CD4-positive, alpha-beta T cell treated with Interleukin-21 for 1 hour (primary cell): ENCODE measurements at places on chromosomes 13 and 19.
A peak's percentile ranks its signal among the peaks of the same experiment; 100 is the strongest.

- no peak for DNase-seq
These were observed 140.3 kb downstream of the PDS5B start for GRCh38 chr13:32726374-32727037.

DNA sequence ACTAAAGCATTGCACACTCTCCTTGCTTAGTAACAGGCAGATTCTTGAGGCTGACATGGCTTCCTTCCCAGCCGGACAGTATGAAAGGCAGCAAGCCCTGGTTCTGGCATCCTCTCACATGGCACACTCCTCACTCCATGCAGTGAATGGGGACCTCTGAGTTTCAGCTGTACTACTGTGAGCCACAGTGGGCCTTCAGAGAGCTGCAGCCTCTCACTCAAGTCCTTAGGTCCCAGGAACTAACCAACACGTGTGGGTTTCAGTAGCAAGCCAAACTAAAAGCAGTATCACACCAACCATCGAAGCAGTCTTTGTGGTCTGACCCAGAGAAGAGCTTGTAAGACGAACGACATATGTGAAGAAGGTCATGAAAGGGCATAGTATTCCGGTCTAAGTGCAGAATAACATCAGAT, 128.2 kb downstream of the TBC1D4 start:
- DNase-seq: no peak

DNA sequence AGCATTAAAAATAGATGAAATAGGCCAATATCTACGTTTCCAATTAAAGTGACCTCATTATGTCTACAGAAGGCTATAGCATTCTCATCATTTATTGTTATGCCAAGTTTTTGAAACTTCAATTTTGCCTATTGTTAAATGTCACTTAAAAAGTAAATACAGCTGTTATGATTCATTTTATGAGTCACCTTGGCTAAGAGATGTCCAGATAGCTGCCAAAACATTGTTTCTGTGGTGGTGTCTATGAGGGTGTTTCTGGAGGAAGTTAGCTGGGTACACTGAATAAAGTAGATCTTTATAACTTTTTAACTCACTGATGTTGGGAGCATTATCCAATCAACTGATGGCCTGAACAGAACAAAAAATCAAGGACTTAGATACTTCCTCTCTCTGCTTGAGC, 1209.7 kb upstream of the PCDH9 start:
- DNase-seq: no peak

GRCh38 chr19:47435196-47435595, 15.9 kb upstream of the MEIS3 start:
- peak; percentile 35 for DNase-seq

- peak; percentile 54 for DNase-seq
These were observed 979 bp downstream of the AKAP8 start for GRCh38 chr19:15378534-15379082.

DNA sequence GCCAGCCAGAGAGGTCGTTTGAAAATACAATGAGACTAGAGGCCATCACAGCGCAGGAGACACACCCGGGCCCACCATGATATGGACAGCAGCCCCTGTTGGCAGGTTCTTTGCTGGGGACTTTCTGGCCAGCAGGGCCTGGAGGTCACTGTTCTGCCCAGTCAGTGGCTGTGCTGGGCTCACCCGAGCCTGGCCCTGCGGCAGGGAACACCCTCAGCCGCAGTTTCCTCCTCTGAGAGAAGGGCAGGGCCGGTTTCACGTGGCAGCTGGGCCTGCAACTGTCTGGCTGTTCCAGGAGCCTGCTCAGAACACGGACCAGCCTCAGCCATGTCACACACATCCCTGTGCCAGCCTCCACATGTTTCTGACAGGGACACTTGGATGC, 39.4 kb downstream of the ADPRHL1 start:
- no peak for DNase-seq

- no peak for DNase-seq
These were observed 207.3 kb downstream of the DLEU7 start for GRCh38 chr13:50636007-50636704.

GRCh38 chr13:82344867-82345266, 1537.4 kb downstream of the SLITRK1 start:
- DNase-seq: no peak

- no peak for DNase-seq
These were observed 1540.5 kb downstream of the UQCRFS1 start for GRCh38 chr19:27672309-27673047.

DNA sequence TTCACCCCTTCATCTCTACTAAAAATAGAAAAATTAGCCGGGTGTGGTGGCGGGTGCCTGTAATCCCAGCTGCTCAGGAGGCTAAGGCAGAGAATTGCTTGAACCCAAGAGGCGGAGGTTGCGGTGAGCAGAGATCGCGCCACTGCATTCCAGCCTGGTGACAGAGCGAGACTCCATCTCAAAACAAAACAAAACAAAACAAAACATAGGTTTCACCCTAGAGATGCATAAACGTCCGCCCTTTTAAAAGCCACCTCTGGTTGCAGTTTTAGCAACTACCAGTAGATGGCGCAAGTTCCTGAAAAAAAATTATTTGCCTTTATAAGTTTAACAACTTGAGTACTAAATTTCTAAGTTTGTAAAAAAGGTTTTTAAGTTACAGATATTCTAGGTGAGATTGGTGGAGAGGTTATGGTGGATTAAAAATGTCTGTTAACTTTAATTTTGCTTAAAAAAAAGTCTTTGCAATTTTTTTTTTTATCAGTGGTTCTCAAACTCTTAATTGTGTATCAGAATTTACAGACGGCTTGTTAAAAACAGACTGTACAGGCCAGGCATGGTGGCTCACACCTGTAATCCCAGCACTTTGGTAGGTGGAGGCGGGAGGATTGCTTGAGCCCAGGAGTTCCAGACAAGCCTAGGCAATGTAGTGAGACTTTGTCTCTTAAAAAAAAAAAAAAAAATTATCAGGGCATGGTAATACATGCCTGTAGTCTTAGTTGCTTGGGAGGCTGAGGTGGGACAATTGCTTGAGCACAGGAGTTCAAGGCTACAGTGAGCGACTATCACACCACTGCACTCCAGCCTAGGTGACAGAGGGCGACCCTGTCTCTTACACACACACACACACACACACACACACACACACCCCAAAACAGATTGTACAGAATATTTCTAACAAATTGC, 42.1 kb downstream of the NAA16 start:
- peak; percentile 88 for DNase-seq

DNA sequence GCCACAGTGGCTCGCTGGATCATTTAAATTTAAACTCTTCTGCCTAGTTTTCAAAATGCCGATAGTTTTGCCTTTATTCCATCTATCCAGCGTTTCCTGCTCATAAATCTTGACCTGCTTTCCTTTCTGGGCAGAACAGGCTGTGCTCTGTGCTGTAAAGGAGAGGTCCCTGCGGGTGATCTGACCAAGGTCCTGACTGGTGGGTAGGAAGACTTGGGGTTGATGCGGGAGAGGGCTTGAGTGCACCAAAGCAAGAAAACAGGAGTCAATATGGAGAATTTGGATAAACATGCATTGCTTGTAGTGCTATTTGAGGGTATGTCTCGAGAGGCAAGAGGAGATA, 533.6 kb downstream of the MYO16 start:
- DNase-seq: no peak

DNA sequence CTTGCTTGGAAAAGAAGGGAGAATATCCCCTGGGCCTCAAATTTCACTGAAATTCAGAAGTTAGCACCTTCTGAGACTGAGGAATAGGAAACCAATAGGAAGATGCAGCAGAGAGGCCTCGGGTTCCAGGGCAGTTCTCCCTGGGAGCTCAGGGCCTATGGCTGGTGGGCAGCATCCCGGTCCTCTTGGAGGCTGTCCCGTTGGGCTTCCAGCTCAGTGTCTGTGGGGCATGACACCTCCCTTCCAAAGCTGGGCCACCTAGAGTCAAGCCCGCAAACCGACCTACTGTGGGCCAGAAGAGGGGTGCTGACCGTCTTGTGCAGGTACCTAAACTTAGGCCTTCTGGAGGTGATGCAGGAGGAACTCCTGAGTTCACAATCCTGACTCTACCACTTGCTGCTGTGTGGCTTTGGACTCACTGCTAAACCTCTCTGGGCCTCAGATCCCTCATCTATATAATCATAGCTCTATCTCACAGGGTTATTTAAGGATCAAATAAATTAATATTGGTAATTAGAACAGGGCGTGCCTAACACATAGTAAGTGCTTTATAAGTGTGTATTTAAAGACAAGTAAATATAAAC, 17.1 kb downstream of the SIAH3 start:
- DNase-seq: no peak
